ENCODE measurements at places on chromosomes 7 and 10.

DNA sequence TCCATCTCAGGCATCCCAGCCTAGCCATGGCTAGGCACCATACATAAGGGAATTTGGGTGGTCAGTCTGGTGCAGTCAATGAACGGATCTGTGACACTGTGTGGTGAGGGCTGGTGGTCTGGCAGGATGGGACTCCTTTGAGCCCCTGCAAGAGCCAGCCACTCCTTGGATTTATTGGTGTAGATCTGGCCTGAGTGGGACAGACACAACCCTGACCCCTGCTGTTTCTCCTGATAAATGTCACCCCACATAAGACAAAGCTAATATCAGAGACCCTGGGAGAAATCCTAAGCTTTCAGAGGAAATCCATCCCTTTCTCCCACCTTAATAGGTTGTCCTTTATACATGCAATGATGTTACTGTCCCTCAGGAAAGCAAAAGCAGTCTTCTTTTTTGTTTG, 2.3 kb downstream of the FBXO24 start:
- DNase-seq, result no peak

DNA sequence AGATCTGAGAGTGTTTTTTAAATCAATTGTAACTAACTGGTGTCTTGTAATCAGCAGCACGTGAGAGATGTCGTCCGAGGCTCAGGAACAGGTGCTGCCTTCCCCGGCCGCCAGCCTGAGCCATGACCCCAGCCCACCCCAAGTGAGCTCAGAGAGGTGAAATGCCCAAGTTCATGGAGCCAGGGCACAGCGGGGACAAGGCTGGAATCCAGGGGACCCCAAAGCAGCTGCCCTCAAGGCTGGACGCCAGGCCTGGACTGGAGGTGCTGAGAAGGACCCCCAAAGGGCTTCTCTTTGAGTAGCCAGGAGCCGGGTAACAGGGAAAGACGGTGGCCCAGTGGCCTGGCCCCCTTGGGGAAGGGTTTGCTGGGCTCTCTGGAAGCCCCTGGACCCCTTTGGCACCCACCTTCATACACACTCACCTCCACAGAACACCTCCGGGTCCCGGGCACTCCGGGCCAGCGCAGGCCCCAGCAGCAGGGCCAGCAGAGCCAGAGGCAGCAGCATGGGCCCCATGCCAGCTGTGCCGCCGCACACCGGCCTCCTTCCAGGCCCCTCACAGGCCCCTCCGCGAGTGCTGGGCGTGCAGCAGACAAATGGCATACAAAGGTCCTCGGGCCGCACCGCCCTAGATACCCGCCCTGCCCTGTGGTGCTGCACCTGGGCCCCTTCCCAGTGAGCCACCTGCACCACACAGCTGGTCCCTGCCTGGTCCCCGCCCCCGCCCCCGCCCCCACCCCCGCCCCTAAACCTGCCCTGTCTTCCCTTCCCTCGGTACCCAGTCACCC, 24.0 kb upstream of the CNPY1 start:
- no peak for DNase-seq

DNA sequence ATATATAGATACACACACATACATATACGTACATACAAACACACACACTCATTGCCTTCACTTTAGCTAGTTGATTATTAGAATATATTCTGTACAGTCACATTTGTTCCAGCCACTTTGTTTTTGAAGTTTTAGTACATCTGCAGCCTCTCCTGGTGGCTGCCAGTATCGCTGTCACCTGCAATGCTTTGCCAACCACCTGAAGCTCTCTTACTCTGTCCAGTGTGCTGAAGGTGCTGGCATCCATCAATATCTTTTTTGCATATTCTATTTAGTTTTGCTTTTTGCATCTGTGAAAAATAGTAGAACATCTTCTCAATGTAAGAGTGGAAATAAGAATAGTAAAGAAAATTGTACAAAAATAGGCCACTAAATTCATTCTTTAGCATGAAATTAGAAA, 388.6 kb downstream of the EXOC4 start:
- no peak for DNase-seq

- DNase-seq, result no peak
Observed at GRCh38 chr7:17988858-17989257, 38.8 kb downstream of the PRPS1L1 start.

DNA sequence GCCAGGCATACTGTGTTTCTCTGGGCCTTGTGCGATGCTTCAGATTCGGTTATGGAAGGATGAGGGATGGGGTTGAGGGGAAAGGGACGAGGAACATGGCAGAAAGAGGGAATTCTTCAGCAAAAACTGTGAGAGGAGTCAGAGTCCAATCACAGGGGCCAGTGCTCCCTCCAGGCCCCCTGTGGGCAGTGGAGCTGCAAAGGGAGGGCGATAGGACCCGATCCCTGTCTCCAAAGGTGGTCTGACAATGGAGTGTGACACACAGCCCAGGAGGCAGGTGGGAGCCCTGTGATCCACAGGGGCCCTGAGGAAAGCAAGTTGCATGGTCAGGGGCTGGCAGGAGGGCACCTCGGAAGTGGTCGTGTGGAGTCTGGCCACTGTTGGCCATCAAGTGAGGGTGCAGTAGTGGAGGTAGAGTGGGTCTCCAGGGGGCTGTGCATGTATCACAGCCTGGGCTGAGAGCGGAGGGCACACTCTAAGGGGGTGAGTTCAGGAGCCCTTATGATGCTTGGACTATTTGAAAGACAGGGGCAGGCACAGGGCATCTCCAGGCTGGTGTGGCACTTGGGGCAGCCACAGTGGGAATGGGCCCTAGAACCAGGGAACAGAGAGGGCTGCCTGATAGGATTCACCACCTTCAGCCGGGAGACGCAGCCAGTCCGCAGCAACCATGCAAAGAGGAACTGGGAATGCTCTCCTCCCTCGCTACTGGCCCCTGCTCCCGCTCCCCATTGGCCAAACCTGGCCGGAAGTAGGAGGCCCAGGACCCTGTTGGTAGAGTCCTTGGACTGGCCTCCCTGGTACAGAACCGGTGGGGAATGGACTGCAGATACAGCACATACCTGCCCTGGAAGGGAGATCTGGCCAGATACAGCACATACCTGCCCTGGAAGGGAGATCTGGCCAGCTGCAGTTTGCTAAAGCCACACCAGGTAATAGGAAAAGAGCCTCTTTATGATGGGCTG, 115.9 kb downstream of the ADCY1 start:
- no peak for DNase-seq

DNA sequence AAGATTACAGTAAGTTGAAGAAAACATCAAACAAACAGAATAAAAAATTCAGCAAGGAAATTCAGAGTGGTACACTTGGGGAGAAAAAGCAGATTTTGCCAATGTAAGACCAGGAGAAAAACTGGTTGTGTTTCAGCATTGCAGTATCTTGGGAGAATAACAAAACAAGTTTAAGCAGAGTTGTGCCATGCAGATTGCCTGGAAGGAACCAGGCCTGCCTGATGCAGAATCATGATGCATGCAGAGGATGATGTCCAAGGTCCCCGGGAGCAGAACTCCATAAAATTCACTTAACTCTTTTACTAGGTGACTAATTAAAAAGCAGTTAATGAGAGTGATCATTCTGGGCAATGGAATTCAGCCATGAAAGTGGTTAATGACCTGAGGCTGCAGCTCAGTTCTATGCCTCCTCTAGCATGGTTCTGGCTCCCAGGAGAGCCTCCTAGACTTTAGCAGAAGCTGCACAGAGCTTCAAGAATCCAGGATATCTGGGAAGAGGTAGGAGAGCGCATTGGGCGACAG, 379.7 kb upstream of the C7orf33 start:
- no peak for DNase-seq

- no peak for DNase-seq
Observed at GRCh38 chr7:83559887-83560286, 89.1 kb downstream of the SEMA3E start.

- peak; percentile 70 for DNase-seq
Observed at GRCh38 chr7:152436111-152436930, 518 bp upstream of the KMT2C start.

- no peak for DNase-seq
Observed at GRCh38 chr10:117222976-117223692, 17.8 kb upstream of the SLC18A2 start.

GRCh38 chr7:158324397-158325360, 262.9 kb downstream of the PTPRN2 start:
- DNase-seq, result no peak

GRCh38 chr10:85649461-85649860, 717.1 kb downstream of the GRID1 start:
- DNase-seq, result no peak

DNA sequence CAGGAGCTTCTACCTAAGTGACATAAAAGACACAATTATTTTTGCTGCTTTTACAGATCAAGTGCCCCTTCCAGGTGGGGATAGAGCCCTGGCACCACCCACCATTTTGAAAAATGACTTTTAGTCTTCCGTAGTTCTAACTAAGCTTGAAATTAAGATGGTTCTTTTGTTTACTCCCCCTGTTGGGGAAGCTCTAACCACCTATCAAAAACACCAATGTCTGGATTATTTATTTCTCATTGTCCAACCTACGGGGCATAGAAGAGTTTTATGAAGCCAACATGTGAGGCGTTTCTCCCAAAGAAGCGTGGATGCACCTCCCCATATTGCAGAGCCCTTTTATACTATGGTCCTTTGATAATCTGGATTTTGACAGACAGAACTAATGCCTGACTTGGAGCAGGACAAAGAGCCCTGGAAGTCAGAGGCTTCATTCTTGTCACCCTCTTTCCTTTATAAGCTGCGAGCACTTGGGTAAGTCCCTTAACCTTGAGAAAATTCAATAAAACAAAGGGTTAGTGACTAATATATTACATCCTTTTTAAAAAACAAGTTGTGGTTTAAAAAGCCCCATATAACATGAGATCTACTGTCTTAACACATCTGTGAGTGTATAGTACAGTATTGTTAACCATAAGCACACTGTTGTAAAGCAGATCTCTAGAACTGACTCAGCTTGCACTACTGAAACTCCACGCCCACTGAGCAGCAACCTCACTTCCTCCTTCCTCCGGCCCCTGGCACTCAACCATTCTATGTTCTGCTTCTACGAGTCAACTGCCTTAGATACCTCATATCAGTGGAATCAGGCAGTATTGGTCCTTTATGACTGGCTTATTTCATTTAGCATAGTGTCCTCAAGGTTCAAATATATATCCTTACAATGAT, 67.5 kb downstream of the ATXN7L1 start:
- DNase-seq, result no peak

GRCh38 chr10:110442746-110443145, 55.0 kb upstream of the DUSP5 start:
- DNase-seq, result no peak

DNA sequence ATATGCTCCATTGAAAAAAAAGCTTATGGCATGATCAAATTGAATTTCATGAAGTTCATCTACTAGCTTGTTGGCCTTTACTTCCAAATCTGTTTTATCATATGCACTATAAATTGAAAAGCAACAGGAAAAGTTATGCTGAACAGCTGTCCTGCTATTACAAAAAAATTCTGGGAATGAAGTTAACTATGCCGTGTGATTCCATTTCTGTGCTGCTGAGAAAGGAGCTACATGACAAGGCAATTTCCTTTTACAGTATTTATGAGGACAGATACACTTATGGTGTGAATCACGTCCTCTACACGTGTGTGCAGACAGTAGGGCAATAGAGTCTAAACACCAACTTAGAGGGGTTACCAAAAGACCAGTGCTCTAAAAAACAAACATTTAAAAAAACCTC, 426.5 kb upstream of the AKR1E2 start:
- DNase-seq, result no peak

GRCh38 chr10:24556750-24557742, 166.6 kb downstream of the ARHGAP21 start:
- DNase-seq, result peak; percentile 31
